Astrocyte (in vitro differentiated cells and primary cell): ENCODE measurements at places on chromosomes 7 and 10. TPM values are rescaled to one million over a fixed set of nuclear protein-coding genes. Genes with fewer than 3 reads are reported as not detected.

CNPY1 gene
- total RNA-seq = not detected in 2 replicates

- DNase-seq = peak; percentile 90
These were observed 495.2 kb downstream of the PLXNA4 start for GRCh38 chr7:132080967-132081668.

DNA sequence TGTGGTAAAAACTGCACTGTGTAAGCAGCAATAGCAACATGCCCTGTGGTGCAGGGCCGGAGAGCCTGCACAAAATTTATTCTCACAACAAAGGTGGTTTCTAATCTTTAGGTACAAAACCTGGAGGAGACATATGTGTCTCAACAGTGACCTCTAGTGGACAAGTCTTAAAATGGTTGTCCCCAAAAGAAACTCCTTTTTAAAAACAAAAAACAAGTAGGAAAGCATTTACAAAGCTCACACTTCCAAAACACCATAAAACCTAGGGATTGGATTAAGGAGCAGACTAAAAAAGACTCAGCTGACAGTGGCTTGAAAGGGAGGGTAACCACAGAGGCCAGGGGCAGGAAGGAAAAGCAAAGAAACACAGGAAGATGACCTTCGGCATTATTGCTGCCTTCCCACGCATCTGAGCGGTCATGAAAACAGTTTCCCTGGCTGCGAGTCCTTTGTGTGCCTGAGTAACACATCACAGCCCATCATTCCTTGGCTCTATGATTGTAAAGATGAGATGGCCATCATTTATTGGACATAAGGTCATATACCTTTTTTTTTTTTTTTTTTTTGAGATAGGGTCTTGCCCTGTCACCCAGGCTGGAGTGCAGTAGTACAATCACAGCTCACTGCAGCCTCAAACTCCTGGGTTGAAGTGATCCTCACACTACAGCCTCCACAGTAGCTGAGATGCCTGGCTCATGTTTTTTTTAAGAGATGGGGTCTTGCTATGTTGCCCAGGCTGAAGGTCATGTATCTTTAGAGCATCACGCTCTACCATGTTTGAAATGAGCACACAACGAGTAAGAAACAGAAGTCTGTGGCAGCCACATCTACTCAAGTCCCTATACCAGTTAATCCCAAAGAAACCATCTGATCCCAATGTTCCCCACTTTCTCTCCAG, 39.5 kb downstream of the RSU1 start:
- DNase-seq = peak; percentile 28

DNA sequence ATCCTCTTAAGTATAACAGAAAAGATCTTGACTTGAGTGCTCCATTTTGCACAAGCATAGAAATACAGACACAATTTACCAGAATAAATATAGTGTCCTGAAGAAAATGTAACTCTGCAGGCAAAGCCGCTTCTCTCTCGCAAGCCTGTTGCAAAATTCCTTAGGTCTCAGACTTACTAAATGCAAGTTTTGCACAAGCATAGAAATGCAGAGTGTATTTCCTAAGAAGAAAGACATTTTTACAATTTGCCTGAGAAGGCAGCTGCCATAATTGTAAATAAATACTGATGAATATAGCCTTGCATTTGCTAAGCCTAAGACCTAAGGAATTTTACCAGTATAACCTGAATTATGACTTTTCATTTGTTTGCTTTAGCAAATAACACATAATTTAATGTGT, 67.1 kb downstream of the AGMO start:
- no peak for DNase-seq

AKR1B15 gene
- total RNA-seq = not detected in 2 replicates

EFCAB10 gene
- total RNA-seq = 0.38 and 0.52 TPM in 2 replicates

- DNase-seq = no peak
These were observed 162.1 kb downstream of the NRG3 start for GRCh38 chr10:82037076-82037475.

DNA sequence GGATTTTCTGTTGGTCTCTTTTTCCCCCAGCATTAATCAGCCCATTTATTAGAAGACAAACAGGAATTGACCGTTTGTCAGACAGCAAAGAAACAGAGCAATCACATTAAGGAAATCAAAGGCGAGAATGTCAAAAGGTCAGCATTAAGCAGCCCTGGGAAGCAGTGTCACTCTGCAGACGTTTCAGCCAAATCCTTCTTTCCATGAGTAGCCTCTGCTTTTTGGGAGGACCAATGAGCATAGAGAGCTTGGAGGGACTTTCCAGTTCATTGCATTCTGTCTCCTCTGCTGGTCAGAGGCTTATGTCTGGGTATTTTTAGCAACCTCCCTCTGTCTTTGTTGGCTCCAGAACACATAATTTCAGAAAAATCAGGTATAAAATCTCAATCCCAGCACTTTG, 481.4 kb downstream of the GALNT17 start:
- peak; percentile 41 for DNase-seq

GRCh38 chr7:28136420-28136819, 44.2 kb downstream of the JAZF1 start:
- no peak for DNase-seq

GRCh38 chr10:99731306-99732032, 458 bp downstream of the COX15 start:
- DNase-seq = no peak

LRRC4 gene
- total RNA-seq = 4.4 and 4.5 TPM in 2 replicates

GRCh38 chr7:137981668-137982067, 20.2 kb downstream of the CREB3L2 start:
- no peak for DNase-seq

DNA sequence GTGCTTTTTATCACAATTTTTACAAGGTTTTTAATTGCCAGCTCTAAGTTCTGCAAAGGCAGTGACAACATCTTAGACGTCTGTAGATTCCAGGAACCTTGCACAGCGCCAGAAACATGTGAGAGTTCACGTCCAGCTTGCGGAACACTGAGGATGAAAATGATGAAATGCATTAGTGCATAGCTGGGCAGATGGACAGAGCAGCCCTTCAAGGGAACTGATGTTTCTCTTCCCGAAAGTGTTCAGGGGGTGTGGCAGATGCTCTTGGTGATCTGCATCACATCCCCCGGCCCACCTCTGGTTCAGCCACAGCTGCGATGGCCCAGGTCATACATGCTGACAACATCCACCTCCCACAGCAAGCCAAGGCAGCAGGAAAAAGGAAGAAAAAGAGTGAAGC, 40.9 kb downstream of the ITIH5 start:
- peak; percentile 9 for DNase-seq

GRCh38 chr10:86287110-86287793, 79.3 kb downstream of the GRID1 start:
- DNase-seq = no peak

- peak; percentile 71 for DNase-seq
These were observed 38.3 kb downstream of the NRCAM start for GRCh38 chr7:108417926-108418325.

KCNMA1 gene
- 43.3 and 45.8 TPM in 2 replicates for total RNA-seq

DNA sequence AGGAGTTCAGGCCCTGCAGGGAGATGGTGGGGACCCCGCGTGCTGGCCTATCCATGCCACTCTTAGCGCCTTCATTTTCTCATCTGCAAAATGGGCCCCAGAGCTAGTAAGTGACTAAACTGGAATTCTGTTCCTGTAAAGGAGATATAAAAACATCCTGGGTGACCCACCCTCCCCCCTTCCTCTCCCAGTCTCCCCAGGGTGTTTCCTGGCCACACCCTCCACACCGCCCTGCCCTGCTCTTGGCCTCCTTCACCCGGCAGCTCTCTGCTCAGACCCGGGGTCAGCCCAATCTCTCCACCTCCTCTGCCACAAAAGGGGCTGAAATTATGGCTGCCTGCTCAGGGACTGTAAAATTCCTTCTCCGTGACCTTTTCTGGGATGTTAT, 70.7 kb downstream of the C10orf105 start:
- DNase-seq = no peak

DNA sequence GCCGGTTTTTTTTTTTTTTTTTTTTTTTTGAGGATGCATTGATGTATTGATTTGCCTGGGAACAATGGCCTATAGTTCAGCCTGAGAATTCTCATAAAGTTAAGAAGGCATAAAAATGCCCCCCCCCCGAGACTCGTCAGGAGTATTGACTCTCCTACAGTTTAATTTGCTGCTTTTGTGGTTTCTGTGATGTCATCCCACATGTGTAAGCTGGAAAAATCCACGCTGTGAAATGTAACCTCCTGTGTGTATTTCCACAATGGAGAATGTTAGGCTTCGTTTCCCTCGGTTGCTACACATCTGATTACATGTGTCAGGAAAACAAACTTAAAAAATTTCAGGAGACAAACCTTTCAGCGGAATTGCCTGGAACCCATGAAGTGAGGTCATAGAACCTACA, 117.9 kb downstream of the FANK1 start:
- DNase-seq = peak; percentile 91

GRCh38 chr10:9362721-9363120, 1308.2 kb downstream of the GATA3 start:
- DNase-seq = no peak

- peak; percentile 6 for DNase-seq
These were observed 38.3 kb downstream of the LYZL2 start for GRCh38 chr10:30591249-30591670.

- DNase-seq = no peak
These were observed 179.2 kb downstream of the CCDC3 start for GRCh38 chr10:12822126-12822892.

- peak; percentile 62 for DNase-seq
These were observed 1.2 kb upstream of the PLXNA4 start for GRCh38 chr7:132577206-132578049.

EN2 gene
- not detected in 2 replicates for total RNA-seq

DNA sequence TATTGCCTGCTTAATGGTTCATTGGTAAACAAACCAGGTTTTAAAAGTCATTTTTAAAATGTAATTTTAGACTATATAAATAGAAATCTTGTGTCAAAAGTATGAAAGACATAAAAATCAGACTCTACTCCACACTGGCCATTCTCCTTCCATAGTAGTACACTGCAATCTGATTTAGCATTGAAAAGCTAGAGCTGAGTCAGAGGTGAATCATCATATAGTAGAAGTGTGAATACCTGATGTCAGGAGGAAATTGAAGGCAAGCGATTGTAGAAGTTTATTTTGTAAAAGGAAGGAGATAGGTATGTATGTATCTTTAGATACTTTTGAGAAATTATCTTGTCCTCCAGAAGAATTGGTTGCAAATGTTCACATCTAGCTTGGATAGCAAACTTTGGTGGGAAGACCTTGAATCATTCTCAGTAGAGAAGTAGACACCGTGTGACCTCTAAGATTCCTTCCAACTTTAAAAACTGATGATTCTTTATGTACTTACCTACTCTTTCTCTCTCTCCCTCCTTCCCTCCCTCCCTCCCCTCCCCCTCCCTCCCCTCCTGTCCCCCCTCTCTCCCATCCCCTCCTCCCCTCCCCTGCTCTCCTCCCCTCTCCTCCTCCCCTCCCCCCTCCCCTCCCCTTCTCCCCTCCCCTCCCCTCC, 88.1 kb downstream of the BTAF1 start:
- peak; percentile 67 for DNase-seq

LRRC17 gene
- total RNA-seq = 61.2 and 63.4 TPM in 2 replicates

GRCh38 chr7:106484562-106484961, 176.4 kb downstream of the CCDC71L start:
- peak; percentile 47 for DNase-seq

DNA sequence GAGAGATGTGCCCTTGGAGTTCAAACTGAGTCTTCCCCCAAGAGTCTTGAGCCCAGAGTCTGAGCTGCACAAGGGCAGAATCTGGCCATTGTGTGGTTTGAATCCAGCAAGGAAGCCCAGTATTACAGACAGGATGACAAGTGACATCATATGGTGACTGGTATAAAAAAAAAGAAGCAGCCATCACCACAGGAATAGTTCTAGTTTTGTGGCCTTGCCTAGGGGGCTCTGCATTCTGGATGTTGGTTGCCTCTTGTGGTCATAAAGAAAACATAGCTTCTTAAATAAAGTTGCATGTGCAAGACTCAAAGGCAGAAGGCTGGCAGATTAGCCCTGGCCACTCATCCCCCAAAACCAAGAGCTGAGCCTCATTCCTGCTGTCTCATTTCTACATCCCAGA, 16.8 kb upstream of the LRRC72 start:
- no peak for DNase-seq

SFXN2 gene
- total RNA-seq = 8.4 and 9.1 TPM in 2 replicates

GRCh38 chr7:137633133-137633532, 213.6 kb downstream of the DGKI start:
- no peak for DNase-seq

MNX1 gene
- total RNA-seq = not detected in 2 replicates

CAV2 gene
- 152 and 161 TPM in 2 replicates for total RNA-seq

DNA sequence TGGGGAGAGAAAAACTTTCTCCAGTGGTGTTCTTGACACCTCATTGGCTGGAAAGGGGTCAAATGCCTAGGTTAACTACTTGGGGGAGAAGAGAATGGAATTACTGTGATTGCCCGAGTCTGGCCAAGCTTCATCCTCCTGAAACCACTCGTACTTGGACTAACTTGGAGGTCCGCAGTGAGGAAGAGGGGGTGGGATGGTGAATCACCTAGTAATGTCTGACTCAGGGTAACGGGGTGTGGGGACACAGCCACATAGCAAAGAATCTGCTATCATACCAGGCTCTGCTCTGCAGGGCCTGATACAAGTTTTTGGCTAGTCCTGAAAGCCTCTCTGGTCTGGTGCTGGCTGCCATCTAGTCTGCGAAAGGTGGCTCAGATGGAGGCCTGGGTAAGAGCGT, 190.9 kb downstream of the RPS24 start:
- DNase-seq = peak; percentile 80

DNA sequence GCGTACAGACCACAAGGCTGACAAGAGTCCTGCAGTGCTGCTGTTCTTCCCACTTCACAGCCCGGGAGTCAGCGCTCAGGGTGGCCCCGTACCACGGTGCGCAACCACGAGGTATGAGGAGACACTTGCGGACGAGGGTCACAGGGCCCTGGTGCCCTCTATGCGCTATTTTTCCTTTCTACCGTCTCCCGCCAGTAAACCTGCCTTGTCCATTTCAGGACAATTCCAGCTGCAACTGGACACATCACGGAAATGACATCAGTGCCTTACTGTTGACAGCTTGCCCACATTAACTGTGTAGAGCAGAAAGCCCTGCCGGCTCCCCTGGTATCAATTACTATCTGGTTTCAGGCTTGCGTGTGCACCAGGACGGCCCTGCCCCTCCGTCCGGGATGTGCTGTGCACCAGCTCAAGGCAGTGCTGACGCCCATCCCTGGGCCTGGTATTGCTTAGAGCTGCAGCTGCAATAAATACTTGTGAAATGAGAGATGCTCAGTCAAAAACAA, 65.1 kb downstream of the ZRANB1 start:
- no peak for DNase-seq

DNA sequence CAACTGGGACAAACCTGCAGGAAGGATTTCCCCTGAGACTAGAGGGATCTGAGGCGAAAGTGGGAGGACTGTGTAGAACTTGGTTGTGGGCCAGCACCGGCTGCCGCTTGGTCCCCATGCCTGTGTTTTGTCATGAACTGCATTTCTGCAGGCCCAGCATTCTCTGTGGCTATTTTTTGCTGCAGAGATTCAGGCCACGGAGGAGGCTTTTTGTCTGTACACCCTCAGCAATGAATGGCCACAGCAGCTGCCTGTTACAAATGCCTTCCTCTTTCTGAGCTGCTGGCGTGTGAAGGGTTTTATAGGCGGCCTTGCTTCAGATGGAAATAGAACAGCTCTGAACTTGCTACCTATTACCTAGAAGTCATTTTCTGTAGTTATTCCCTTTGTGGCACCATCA, 164.4 kb downstream of the SH2D4B start:
- DNase-seq = no peak
